Osteoblast (primary cell): ENCODE measurements at places on chromosomes 11 and 22. TPM values are rescaled to one million over a fixed set of nuclear protein-coding genes. Genes with fewer than 3 reads are reported as not detected.

- peak; percentile 68 for DNase-seq
These were observed 47.7 kb upstream of the PPP6R3 start for GRCh38 chr11:68412593-68413475.

GRCh38 chr22:44210722-44211121 lies 30.0 kb downstream of the PARVG start:
- DNase-seq = no peak

DNA sequence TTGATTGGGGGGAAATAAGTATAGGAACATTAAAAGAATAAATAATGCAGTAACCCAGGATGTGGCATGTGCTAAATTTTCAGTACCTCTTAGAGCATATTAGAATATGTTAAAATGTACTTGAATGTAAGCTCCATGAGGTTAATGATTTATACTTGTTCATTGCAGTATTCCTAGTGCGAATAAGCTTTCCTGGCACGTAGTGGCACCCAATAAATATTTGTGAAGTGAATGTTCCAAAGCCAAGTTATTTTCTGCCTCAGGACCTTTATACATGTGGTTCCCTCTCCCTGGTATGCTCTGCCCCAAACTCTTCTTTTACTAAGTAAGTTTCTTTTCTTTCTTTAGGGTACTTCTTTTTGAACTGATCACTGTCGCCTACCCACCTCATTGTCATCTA lies 118.8 kb downstream of the DBX1 start:
- DNase-seq = no peak

DNA sequence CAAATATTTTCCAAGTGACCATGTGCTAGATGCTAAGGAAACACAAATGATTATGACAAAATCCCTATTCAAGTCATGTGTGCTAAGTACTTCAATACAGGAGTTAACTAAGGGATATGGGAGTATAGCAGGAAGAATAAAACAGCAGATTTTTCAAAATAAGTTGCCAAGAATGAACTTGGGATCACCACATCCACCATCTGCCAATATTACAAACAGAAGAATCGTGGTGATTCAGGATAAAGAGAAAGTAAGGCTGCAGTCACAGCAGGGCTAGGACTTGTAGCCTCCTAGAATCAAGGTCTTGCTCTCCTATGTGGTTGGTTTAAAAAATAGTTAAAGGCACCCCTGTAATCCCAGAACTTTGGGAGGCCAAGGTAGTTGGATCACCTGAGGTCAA lies 34.3 kb downstream of the MRTFA start:
- peak; percentile 85 for DNase-seq

Gene GGTLC2
- not detected in 2 replicates for total RNA-seq

DNA sequence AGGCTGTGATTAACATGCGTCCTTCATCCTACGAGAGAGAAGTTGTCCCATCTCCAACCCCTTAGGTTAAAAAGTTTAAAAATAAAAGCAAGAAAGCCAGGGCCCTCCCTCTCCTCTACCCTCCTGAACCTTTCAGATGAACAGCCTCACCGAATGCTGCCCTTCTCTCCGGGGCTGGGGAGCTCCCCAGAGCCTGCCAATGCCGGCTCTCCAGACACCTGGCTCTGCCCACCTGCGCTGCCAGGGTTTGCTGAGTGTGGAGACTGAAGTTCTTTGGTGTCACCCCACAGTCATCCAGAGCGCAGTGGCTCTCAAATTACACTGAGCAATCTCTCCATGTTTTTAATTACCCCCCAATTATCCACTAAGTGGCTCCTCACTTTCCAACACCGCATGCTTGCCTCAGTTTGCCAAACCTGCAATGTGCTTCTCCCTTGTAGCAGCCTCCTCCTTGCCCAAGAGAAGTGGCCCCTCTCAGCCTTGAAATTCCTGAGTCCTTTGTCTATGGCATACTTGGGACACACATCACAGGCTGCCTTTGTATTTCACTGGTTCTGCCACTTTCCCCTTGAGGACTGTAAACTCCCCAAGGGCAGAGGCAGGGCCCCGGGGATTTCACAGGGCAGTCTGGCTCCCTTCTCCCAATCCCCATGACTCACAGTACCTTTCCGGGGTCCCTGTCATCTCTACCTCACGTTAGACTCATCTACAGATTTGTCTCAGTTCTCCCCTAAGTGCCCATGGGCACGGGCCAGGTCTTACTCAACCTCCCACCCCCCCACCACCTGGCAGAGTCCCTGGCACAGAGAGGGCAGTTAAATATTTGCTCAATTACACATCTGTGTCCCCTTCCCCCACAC lies 2.0 kb downstream of the MYH9 start:
- peak; percentile 91 for DNase-seq

Gene SC5D
- 63.7 and 93.7 TPM in 2 replicates for total RNA-seq

Gene OR51B4
- not detected in 2 replicates for total RNA-seq

Gene ANO3
- total RNA-seq = under 0.01 TPM in 2 replicates
